Glomerular endothelial cell (primary cell): ENCODE measurements at places on chromosomes 3 and 15. TPM values are rescaled to one million over a fixed set of nuclear protein-coding genes. Genes with fewer than 3 reads are reported as not detected.

GRCh38 chr3:114308830-114309229, 15.0 kb downstream of the TIGIT start:
- DNase-seq, result no peak

GRCh38 chr3:152149832-152150231, 118.9 kb upstream of the MBNL1 start:
- no peak for DNase-seq

DNA sequence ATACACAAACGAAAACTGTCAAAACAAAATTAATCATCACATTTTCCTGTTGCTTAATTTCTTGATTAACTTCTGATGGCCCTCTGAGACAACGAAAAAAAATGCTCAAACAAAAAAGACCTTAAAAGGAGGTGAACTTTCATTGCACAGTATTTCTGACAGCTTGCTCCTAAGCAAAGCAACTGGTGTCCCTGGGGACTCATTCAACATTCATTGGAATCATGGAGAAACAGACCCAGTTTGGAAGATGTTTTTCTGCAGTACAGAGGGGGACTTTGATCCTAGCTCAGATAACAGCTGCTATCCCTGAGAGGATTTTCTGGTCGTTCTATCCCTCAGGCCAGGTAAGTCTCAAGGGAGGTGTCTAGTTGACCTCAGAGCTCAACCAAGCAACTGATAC, 378.7 kb upstream of the ATP11B start:
- no peak for DNase-seq

Gene COL6A5
- 0.05 TPM in 1 of 2 replicates, not detected in the other for total RNA-seq

Gene CHRD
- total RNA-seq, result 0.78 and 1.9 TPM in 2 replicates

- DNase-seq, result no peak
Observed at GRCh38 chr3:19757773-19758172, 176.2 kb downstream of the EFHB start.

GRCh38 chr3:106819440-106819839, 557.8 kb upstream of the CCDC54 start:
- DNase-seq, result no peak

- DNase-seq, result no peak
Observed at GRCh38 chr3:22366781-22367180, 615.8 kb upstream of the ZNF385D start.

- no peak for DNase-seq
Observed at GRCh38 chr3:143280984-143281383, 161.4 kb downstream of the CHST2 start.

DNA sequence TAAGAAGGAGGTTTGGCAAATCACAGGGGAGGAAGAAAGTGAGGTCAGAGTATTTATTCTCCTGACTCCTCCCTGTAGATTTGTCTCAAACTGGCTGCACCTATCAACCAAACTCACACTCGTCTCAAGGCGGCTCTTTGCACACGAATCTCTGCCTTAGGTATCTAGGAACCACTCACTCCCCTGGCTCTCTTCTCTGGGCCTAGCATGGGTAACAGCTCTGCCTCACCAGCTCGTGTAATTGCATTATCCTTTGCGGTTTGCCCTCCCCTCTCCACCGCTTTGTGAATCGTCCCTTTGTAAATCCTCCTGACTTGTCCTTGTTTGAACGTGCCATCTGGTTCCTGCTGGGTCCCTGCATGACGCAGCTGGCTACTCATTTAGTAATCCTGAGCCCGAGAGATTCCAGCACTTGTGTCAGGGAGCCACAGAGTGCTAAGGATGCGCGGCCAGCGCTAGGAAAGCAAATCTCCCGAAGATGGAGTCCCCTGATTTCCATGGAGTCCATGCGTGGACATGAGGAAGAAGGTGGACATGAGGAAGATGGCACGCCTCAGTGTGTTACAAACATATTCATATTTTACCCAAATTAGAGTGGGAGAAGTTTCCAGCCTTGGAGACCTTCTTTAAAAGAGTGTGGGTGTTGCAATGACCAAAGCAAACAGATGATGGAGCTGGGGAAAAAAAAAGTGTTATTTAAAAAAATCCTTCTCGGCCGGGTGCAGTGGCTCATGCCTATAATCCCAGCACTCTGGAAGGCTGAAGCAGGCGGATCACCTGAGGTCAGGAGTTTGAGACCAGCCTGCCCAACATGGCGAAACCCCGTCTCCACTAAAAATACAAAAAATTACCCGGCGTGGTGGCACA, 26.7 kb downstream of the NRROS start:
- no peak for DNase-seq

GRCh38 chr3:119225121-119225520, 15.6 kb downstream of the B4GALT4 start:
- DNase-seq, result no peak
